ENCODE measurements at places on chromosomes 16 and 17.
A peak's percentile ranks its signal among the peaks of the same experiment; 100 is the strongest.

GRCh38 chr16:62882552-62883221, 846.4 kb upstream of the CDH8 start:
- no peak for DNase-seq

DNA sequence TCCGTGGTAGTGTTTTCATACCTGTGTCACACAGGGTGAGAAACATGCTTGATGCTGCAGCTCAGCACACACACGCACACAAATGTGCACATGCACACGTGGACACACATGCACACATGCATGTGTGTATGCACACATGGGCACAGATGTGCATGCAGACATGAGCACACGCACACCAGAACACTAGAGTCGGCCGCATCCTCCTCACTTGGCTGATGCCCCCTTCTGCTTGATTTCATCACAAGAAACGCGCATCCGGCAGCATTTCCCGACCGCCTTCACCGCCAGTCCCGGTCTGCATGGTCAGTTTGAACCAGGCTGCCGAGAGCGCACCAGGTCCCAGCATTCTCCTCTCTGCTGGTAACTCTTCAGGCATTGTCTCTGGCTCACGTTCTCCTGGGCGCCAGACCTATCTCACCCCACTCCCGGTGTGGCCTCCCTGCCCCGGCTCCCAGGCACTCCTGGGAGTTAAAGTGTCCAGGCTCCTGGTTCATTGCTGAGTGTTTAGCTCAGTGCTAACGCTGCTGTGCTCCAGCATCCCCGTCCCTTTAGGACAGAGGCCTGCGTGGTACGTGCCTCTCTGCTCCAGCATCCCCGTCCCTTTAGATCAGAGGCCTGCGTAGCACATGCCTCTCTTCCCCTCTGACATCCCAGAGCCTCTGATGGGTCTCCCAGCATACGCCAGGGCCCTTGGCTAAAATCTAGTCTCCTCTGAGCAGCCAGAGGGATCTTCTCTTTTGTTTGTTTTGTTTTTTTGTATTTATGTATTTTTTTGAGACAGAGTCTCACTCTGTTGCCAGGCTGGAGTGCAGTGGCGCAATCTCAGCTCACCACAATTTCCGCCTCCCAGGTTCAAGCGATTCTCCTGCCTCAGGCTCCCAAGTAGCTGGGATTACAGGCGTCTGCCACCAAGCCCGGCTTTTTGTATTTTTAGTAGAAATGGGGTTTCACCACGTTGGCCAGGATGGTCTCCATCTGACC, 16.0 kb downstream of the BAIAP2 start:
- no peak for DNase-seq

- no peak for DNase-seq
These were observed 145.5 kb upstream of the SOX9 start for GRCh38 chr17:71975331-71975801.

DNA sequence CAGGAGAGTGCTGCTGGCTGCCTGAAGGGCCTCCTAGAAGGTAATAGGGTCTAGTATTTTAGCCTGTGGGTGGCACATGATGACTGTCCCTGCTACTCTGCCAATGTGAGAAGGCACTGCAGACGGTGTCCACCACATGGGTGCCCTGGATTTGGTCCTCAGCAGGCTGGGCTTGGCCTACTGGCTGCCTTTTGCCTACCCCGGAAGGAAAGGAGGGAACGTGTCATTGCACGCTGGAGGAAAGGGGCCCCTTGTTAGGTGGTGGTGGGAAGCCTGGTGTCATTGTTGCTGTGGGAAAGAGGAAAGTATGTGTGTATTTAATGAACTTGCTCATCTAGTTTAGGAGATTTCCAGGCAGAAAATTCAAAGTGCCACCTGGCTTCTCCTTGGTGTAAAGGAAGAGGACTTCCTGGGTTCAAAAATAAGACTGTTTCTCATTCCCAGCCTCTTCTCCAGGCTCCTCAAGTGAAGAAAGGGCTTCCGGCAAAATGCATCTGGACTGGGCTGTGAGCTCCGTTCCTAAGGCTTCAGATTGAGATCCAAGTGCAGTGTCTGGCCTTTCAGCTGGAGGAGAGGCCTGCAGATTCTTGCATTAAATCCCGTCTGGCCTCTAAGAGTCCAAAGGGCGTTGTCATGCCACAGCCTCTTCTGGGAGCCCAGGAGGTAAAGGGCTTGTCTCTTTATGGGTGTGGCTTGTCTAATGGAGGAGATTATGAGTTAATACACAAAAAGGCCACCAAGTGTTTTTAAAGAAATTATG, 55.1 kb downstream of the RPTOR start:
- DNase-seq: peak; percentile 8

DNA sequence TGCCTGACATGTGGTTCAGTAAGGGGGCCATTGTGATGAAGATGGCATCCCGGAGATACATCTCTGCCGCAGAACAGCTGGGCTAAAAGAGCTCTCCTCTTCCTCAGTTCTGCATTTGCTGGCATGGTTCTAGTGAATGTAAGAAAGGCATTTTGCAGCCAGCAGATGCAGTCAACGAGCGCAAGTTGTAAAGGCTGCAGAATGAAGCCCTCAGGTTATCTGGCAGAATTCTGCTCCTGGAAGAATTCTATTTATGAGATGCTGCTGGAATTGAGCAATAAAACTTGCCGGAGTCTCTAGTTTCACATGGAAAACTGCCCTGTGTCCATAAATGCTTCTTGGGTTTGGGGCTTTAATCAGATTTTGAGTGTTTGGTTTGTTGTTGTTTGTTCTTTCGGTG, 176.8 kb upstream of the HSBP1 start:
- no peak for DNase-seq
